Activated T-helper 1 cell treated with Interleukin-2 at 50 U/mL for 16 hours (primary cell): ENCODE measurements at places on chromosomes 3 and 15.

- no peak for DNase-seq
Observed at GRCh38 chr15:90643301-90643632, 73.9 kb upstream of the BLM start.

DNA sequence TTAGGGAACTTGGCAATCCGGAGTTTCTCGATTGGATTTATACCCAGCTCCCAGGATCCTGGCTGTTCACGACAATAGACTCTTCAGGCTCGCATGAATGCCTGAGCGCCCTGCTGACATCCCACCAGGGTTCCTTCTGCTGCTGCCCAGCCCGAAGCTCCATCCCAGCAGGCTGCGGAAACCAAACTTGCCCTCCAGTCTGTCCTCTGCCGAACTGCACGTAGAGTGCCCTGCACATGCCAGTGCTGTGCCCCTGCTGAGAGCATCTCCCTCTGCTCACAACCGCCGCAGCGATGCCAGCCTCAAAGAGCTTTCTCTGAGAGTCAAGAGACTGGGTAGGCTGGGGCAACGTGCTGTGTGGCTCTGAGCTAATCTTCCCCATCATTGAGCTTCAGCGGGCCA is 6.9 kb downstream of the ADAMTS7 start:
- DNase-seq: no peak

GRCh38 chr3:11010426-11011165 is 18.0 kb downstream of the SLC6A1 start:
- no peak for DNase-seq

- no peak for DNase-seq
Observed at GRCh38 chr3:29933802-29934490, 653.1 kb downstream of the RBMS3 start.

DNA sequence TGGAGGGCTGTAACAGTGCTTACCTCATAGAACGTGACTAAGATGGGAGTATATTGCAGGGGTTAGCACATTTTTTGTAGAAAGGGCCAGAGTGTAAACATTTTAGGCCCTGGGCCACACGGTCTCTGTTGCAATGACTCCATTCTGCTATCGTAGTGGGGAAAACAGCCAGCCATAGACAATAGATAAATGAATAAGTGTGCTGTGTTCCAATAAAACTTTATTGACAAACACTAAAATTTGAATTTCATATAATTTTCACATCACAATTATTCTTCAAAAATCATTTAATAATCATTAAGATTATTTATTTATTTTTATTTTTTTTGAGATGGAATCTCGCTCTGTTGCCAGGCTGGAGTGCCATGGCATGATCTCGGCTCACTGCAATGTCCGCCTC is 478.6 kb downstream of the SHQ1 start:
- no peak for DNase-seq

GRCh38 chr3:155270485-155271342 is 22.8 kb downstream of the STRIT1 start:
- no peak for DNase-seq
